GM23248 (cell line): ENCODE measurements at places on chromosomes 11 and 22. TPM values are rescaled to one million over a fixed set of nuclear protein-coding genes. Genes with fewer than 3 reads are reported as not detected.
A peak's percentile ranks its signal among the peaks of the same experiment; 100 is the strongest.

Gene GRAP2
- not detected in 2 replicates for total RNA-seq

Gene C11orf68
- total RNA-seq = 46.2 and 50.5 TPM in 2 replicates

Gene SIRT3
- 10.5 and 15.5 TPM in 2 replicates for total RNA-seq

Gene LRRC74B
- under 0.01 TPM in 1 of 2 replicates, not detected in the other for total RNA-seq

Gene LARGE2
- total RNA-seq = not detected in 2 replicates

Gene NPTXR
- total RNA-seq = 2.7 and 4.2 TPM in 2 replicates

Gene DKK3
- total RNA-seq = 189 and 225 TPM in 2 replicates

Gene OR4A16
- total RNA-seq = not detected in 2 replicates

DNA sequence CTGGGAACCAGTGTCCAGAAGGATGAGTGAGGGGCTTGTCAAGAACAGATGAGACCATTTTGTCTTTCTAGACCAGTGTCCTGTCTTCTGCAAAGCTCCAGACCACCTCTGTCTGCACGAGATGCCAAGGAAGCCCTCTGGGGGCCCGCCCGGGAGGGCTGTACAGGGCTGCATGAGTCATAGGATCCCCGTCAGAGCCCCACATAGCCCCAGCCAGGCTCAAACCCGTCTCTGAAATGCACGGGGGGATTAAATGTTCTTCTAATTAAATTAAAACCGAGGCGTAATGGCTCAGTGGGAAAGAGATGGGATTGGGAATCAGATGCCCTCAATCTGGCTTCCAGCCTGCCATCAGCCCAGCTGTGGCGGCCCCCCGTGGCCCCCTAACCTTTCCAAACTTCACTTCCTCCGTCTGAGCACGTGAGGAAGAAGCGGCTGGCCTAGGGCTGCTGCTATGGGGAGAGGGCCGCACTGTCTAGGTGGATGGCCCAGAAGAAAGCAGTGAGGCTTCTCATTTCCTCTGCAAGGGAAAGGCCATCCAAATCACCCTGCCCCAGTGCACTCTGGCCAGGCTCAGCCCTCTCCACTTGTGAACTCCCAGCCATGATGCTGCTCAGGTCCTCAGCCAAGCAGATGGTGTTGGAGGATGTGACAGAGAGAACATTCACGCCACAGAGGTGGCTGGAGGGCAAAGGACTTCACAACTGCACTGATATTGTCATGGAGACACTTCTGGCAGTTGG, 32.8 kb downstream of the KCNQ1OT1 start:
- H3K36me3 ChIP-seq = no peaks in the 10 kb centered on the region
- H3K27me3 ChIP-seq = no peaks in the 10 kb centered on the region
- H3K4me3 ChIP-seq = no peak overlapping the region

- DNase-seq = peak; percentile 48
- H3K4me1 ChIP-seq = no peaks in the 10 kb centered on the region
- peaks cover 10% of the 10 kb centered on the region for H3K27me3 ChIP-seq
- H3K36me3 ChIP-seq = no peaks in the 10 kb centered on the region
- no peak overlapping the region for H3K27ac ChIP-seq
- no peak overlapping the region for H3K4me3 ChIP-seq
Measured at GRCh38 chr11:61577383-61578118, 3.3 kb downstream of the SYT7 start.

GRCh38 chr11:44763121-44763820, 36.5 kb downstream of the TSPAN18 start:
- H3K4me1 ChIP-seq = peaks cover 33% of the 10 kb centered on the region
- no peak overlapping the region for H3K4me3 ChIP-seq
- H3K36me3 ChIP-seq = no peaks in the 10 kb centered on the region
- H3K27ac ChIP-seq = no peak overlapping the region
- peak; percentile 64 for DNase-seq

- 0 out of 2 replicates have a peak, but pooled peaks cover 10% of the 10 kb centered on the region for H3K36me3 ChIP-seq
- peak overlapping the region; percentile 70 for H3K27ac ChIP-seq
- peaks cover 3% of the 10 kb centered on the region; the same call in 1 of the 2 replicates for H3K4me1 ChIP-seq
Measured at GRCh38 chr22:19448076-19448607, 631 bp upstream of the C22orf39 start.

- no peak overlapping the region for H3K4me3 ChIP-seq
- H3K36me3 ChIP-seq = no peaks in the 10 kb centered on the region
- H3K27me3 ChIP-seq = peaks cover 10% of the 10 kb centered on the region
- DNase-seq = no peak
- H3K4me1 ChIP-seq = no peaks in the 10 kb centered on the region
Measured at GRCh38 chr11:78925387-78925786, 350.7 kb upstream of the NARS2 start.

DNA sequence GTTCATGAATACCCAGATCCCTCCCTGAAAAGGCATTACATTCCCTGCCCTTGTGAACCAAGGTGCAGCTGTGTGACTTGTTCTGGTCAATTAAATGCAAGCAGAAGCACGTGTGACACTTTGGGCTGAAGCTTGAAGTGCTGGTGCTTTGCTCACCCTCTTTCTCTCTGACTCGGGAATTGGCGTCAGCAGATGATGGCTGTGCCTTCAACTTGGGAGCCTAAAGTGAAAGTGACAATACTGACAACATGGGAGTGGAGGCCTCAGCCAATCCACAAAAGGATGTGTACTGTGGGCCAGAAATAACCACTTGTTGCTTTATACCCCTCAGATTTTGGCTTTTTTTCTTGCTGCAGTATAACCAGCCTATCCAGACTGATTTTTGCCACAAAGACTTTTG, 148.3 kb upstream of the THY1 start:
- peaks cover 8% of the 10 kb centered on the region; the same call in 1 of the 2 replicates for H3K27me3 ChIP-seq
- H3K36me3 ChIP-seq = no peaks in the 10 kb centered on the region
- H3K4me3 ChIP-seq = no peak overlapping the region
- no peak for DNase-seq
- H3K4me1 ChIP-seq = peaks cover 15% of the 10 kb centered on the region; the same call in 1 of the 2 replicates

DNA sequence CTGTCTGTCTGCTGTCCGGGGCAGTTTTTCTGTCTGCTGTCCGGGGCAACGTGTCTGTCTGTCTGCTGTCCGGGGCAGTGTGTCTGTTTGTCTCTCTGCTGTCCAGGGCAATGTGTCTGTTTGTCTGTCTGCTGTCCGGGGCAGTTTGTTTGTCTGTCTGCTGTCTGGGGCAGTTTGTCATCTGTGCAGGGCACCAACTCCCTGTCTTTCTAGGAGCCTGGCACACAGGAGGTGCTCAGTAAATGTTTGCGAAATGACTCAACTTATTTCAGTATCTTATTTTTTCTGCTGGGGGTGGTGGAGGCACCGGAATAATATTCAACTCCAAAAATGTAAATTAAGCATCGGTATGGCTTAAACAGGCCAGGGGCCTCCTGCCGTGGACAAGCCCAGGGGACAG, 12.0 kb upstream of the TTLL12 start:
- H3K36me3 ChIP-seq = no peaks in the 10 kb centered on the region
- no peak overlapping the region for H3K4me3 ChIP-seq
- peak; percentile 25 for DNase-seq
- H3K27ac ChIP-seq = no peak overlapping the region

DNA sequence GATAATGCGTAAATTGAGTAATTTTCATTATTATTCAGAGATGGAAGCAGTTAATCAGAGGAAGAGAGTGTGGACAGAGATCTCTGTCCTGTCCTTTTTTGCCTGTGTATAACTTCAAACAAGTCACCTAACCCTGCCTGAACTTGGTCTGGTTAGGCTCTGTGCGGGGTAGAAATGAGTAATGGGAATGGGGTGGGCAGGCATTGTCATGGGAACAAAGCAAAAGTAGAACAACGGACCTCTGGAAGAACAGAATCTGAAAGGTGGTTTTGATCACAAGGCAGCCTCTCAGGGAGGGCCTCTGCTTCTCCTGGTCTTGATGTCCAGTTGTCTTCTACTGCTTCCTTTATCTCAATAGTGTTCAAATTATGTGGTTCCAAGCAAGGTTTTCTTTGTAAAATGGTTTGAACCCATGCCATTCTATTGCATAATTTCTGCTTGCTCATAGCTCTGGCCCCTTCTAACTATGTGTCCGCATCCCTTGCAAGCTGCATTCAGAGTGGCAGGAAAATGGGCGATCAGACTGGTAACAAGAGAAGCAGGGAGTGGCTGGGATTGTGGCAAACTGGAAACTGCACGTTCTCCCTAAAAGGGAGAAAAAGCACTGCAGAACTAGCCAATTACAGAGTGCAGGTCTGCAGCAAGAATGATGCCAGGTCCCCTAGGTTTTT, 76.1 kb downstream of the PRR5L start:
- no peak overlapping the region for H3K4me3 ChIP-seq
- H3K27me3 ChIP-seq = no peaks in the 10 kb centered on the region
- peak; percentile 84 for DNase-seq
- peaks cover 7% of the 10 kb centered on the region for H3K4me1 ChIP-seq
- H3K27ac ChIP-seq = peak overlapping the region; percentile 71
- H3K36me3 ChIP-seq = no peaks in the 10 kb centered on the region

DNA sequence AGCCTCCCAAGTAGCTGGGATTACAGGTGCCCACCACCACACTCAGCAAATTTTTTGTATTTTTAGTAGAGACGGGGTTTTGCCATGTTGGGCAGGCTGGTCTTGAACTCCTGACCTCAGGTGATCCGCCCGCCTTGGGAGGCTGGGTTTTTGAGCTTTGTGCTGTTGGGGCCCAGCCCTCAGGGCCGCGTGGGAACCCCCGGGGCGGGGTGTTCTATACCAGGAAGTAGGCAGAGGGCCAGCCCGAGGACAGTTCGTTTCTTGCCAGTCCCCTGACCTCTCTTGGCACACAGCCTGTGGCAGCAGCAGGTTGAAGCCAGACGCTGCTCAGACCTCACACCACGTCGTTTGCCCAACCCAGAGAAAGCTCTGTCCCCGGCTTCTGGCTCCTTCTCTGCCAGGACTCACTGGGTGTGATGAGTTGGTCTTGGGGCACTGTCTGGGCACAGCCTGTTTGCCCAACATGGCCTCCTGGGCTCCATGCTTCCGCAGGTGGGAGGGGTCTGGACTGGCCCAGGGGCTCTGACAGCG, 24.9 kb upstream of the CHKA start:
- no peak overlapping the region for H3K4me3 ChIP-seq
- H3K27ac ChIP-seq = no peak overlapping the region
- no peaks in the 10 kb centered on the region for H3K27me3 ChIP-seq
- H3K36me3 ChIP-seq = no peaks in the 10 kb centered on the region
- no peak for DNase-seq

DNA sequence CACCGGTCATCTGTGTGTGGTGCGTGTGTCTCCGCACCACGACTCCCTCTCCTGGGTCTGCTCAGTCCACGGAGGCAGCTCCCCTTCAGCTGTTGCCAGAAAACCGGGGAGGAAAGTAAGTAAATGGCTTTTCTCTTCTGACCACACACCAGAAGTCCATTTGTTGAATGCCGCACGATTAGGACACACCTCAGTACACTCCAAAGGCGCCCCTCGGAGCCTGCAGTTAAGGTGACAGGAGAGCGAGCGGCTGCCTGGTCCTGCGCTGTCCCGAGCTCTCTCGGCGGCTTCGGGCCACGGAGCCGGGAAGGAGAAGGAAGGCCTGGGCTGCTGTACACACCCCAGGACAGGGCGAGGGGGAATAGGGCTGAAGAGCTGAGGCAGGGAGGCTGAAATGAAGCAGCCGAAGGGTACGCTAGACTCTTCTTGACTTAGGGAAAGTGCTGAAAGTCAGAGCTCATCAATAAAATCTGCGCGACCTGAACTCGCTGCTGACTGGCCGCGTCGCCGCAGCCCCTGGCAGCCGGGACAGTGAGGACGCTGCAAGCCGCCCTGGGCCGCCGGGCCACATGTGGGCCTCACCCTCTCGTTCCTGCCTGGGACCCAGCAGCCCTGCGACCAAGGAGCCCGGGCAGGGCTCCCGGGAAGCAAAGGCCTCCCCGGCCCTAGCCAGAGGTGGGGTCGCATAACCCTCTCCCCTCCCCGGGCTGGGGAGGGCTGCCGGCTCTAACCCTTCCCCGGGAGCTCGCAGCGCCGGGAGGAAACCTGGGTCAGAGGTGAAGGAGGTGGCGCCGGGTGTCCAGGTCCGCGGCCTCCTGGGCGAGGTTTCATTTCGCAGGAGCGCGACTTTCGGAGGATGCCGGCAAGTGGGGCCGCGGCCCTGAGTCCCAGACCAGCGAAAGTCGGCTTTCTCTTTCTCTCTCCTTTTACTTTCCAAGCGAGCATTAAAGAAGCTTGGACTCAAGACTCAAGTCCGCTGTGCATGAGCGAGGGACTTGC, 1.6 kb upstream of the PAX6 start:
- H3K4me3 ChIP-seq = peak overlapping the region; percentile 53
- H3K4me1 ChIP-seq = peaks cover 15% of the 10 kb centered on the region
- H3K36me3 ChIP-seq = no peaks in the 10 kb centered on the region
- H3K27me3 ChIP-seq = peaks cover 89% of the 10 kb centered on the region

DNA sequence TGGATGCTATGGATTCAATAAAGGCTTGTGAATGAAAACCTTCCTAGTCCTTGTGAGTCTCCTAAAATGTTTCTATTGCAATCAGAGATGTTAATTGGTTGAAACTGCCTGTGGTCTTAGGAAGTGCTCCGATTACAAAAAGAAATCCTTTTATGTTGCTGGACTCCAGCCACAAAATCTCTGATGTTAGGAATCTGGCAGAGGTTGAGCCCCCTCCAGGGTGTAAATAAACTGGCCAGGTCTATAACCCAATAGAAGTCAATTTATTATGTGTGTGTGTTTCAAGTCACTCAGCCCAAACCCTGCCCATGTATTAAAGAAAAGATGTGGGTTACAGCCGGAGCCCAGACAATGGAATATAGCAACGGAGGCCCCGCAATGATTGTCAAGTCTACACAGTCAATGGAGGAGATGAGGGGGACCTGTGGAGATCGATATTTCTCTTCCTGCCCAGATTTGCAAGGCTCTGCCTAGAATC, 218.1 kb upstream of the SORL1-AS1 start:
- no peak overlapping the region for H3K4me3 ChIP-seq
- H3K4me1 ChIP-seq = peaks cover 38% of the 10 kb centered on the region
- DNase-seq = peak; percentile 16
- no peak overlapping the region for H3K27ac ChIP-seq
- no peaks in the 10 kb centered on the region for H3K36me3 ChIP-seq

GRCh38 chr11:123392844-123393243, 37.2 kb upstream of the GRAMD1B start:
- DNase-seq = no peak
- no peaks in the 10 kb centered on the region for H3K4me1 ChIP-seq
- H3K27me3 ChIP-seq = no peaks in the 10 kb centered on the region
- H3K36me3 ChIP-seq = no peaks in the 10 kb centered on the region

GRCh38 chr11:3989921-3990290, 104.7 kb upstream of the RRM1 start:
- H3K4me1 ChIP-seq = no peaks in the 10 kb centered on the region
- H3K27ac ChIP-seq = no peak overlapping the region
- H3K4me3 ChIP-seq = no peak overlapping the region
- no peaks in the 10 kb centered on the region for H3K27me3 ChIP-seq
- DNase-seq = no peak

DNA sequence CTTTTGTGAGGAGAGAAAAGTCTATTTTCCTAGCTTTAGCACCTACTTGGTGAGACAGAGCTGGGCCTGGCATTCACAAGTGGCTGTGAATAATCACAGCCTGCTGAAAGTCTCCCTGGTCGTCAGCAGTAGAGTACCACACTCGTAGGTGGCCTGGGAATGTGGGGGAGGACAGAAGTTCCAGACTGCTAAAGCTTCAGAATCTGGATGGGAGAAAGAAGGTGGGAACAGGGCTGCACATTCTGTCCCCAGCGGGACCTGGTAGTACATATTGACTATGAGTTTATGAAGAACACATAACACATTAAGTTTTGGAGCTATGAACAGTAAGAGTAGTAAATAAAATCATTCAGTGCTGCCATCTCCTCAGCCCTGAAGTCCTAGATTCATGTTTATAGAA, 19.0 kb upstream of the LIMK2 start:
- H3K27ac ChIP-seq = peak overlapping the region; percentile 71
- no peaks in the 10 kb centered on the region for H3K27me3 ChIP-seq
- peak; percentile 38 for DNase-seq
- H3K4me3 ChIP-seq = no peak overlapping the region
- peaks cover 17% of the 10 kb centered on the region for H3K4me1 ChIP-seq

GRCh38 chr22:32720924-32721323, 80.6 kb upstream of the TIMP3 start:
- no peak overlapping the region for H3K27ac ChIP-seq
- peak; percentile 56 for DNase-seq
- peaks cover 44% of the 10 kb centered on the region for H3K4me1 ChIP-seq
- H3K4me3 ChIP-seq = no peak overlapping the region
